H9 (cell line): ENCODE measurements at places on chromosomes 1 and 21. TPM values are rescaled to one million over a fixed set of nuclear protein-coding genes. Genes with fewer than 3 reads are reported as not detected.

- DNase-seq: no peak
Measured at GRCh38 chr1:224504297-224505041, 69.9 kb upstream of the WDR26 start.

DNA sequence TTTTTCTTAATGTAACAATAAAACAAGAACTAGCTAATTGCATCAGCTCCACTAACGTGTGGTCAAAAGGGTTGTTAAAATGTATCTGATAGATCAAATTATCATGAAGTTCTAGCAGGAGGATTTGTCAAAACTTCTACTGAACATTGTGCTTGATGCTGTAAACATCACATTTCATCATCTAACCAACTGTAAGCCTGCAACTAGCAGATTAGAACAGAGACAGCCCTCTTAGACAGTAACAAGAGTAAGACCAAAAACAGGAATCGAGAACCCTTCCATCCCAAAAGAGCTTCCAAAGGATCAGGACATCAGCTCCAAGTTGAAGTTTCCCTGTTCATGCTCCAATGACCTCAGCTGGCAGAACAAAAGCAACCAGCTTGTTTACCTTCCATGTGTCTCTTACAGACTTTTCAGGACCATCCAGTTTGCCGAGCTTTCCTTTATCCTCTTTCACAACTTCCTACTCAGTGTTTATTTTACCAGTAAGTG, 44.6 kb downstream of the NIBAN1 start:
- DNase-seq: no peak

GRCh38 chr1:5810131-5810530, 182.1 kb downstream of the NPHP4 start:
- DNase-seq: no peak

- DNase-seq: no peak
Measured at GRCh38 chr1:197632651-197633050, 142.6 kb downstream of the DENND1B start.

DNA sequence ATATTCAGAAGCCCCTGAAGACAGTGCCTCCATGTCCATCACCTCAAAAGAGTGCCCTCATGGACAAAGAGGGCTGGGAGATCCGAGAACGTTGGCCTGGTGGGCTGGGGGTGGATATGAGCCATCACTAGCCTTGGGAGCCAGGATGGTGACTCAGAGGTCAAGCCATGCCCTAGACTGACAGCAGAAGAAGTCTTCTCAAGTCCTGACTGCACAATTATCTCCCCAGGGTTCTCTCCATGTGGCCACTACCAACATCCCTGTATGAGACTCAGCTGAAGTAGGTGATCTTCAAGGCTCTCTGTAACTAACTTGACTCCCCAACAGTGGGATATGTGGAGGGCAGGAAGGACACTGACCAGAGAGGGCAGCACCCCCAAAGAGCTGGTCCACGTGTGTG, 7.1 kb upstream of the USF1 start:
- DNase-seq: no peak

- DNase-seq: no peak
Measured at GRCh38 chr1:24027838-24028468, 47.8 kb upstream of the SRSF10 start.

DNA sequence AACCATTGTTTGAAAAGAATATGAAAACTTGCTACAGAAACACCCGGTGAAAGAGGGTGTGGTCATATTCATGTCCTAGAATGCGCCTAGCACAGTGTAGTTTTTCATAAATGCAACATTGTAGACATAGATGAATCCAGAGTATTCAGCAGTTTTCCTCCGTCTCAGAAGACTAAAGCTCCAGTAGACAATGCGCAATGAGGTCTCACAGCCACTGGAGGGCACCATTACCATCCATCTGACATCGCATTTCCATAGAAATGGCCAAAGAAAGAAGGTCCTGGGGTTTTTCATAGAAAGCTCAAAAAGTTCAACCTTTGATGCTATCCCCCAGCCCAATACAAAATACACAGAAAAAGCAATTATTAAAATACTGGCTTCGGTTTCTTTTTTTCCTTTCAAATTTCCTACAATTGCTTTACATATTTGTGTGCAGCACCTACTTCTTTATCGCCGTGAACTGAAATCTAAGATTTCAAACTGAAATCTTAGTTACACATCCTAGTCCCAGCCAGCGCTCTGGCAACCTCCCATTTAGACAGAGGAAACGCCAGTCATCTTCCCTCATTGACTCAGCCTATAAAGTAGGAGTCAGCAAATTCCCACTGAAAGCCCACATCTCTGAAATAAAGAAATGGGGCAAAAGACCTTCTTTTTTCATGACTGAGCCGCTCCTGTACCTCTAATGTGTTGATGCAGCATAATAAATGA, 3.9 kb upstream of the CD58 start:
- DNase-seq: no peak

DNA sequence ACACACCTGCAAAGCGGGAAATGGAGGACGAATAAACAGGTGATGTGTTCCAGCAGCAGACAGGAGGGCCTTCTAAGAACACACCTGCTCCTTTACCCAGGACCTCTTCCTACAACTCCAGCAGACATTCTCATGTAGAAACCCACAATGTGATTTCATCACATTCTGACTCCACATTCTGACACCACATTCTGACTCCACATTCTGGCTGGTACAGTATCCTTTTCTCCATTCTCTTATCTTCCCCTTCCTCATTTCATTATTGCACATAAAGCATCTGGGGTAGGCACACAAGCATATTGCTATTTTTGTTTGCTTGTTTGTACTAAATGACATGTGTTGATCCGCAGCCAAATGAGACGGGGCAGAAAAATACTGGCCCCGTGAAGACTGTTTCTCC, 3.6 kb upstream of the ZNF124 start:
- no peak for DNase-seq

DNA sequence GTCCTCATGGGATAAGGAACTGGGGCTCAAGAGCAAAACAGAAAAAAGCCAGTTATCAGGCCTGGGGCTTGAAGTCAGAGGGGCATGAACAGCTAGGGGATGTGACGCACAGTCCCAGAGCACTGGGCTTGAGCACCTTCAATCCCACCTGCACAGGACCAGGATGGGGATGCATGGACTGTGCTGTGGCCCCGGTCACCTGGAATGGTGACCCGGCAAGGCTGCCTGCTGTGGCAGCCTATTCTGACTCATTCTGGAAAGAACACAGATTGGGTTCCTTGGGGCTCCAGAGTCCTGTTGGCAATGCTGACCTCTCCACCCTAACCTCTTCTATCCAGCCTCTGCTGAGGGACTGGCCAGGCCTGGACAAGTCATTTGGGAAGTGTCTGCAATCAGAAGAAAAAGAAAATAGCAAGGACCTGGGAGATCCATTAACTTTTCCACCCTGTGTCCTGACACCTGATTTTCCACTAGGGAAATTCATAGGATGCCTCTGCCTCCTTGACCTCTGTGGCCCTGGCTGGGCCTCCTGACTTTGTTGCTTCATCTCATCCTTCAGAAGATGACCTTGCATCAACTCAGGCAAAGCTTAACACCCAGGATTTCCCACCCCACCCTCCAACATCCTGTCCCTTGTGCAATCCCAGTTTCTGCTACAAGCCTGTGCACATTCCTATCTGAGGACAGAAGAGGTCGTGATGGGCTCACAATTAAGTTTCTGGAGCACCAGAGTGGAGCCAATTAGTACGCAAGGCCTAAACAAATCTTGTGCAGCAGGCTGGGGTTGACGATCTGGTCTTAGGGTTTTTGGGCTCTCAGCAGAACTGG, 17.9 kb upstream of the FMOD start:
- no peak for DNase-seq

GRCh38 chr21:21216047-21216446, 217.8 kb downstream of the NCAM2 start:
- DNase-seq: no peak

DNA sequence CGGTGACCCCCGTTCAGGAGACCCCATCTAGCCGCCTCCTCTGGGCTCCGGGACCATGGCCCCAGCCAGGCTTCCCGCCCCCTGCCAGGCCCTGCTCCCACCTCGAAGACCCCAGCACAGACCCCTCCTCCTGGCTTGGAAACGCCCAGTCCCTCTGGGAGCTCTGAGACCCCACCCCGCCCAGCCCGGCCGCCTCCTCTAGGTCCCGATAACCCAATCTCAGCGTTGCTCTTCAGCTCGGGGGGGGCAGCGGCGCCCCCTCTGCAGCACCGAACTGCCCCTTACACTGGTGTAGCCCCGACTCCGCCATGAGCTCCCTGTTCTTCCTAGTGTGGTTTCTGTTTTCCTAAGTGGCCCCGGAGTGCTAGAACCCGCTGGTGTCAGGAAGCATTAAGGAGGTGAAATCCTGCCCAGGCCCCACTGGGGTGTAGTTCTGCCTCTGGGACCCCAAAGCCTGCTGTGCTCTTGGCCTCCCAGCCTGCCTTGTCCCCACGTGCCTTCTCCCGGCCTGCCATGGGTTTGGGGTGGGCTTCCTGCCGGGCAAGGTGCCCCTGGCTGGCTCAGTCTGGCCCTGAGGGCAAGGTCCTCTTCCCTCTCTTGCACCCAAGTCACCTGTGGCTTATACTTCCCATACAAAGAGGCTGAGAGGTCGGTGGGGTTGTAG, 10.7 kb upstream of the MMEL1 start:
- no peak for DNase-seq

Gene LCE2A
- total RNA-seq: not detected in 2 replicates

Gene CRYZ
- 12.7 and 14.0 TPM in 2 replicates for total RNA-seq

Gene KLHDC8A
- total RNA-seq: 0.96 and 1.0 TPM in 2 replicates

Gene CELSR2
- 26.7 and 29.2 TPM in 2 replicates for total RNA-seq
